ENCODE measurements at places on chromosomes 11 and 22.

DNA sequence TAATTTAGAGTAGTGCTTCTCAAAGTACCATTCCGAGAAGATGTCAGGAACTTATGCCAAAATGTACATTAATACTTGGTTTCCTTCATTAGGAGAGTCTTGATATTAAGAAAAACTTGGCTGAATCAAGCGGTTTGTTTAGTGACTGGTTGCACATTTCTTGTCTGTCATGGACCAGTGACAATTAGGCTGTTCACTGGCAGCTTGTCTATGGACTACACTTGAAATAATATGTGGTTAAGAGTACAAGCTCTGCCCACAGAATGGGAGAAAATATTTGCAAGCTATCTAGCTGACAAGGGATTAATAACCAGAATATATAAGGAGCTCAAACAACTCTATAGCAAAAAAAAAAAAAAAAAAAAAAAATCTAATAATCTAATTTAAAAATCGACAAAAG lies 24.6 kb downstream of the COA4 start:
- no peak for DNase-seq

GRCh38 chr11:43579171-43579918 lies 101.2 kb upstream of the HSD17B12 start:
- DNase-seq, result no peak

DNA sequence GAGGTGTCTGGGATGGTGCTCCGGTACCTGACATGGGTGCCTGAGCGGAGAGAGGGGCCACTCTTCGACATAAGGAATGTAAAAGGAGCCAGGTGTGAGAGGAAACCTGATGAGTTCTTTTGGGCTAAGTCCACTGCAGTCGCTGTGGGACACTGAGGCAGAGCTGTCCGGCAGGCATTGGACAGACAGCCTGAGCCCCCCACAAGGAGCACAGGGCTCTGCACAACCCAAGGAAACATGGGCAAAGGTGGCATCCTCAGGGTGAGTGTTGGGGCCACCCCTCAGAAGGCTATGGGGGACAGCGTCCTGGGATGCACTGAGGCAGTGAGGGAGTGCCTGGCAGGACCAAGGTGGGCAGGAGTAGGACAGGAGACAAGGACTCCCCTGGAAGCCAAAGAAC lies 57.7 kb upstream of the EMID1 start:
- DNase-seq, result no peak

GRCh38 chr11:23151819-23152218 lies 291.5 kb upstream of the CCDC179 start:
- no peak for DNase-seq

GRCh38 chr11:555780-556661 lies 4.5 kb downstream of the LMNTD2 start:
- DNase-seq, result no peak

DNA sequence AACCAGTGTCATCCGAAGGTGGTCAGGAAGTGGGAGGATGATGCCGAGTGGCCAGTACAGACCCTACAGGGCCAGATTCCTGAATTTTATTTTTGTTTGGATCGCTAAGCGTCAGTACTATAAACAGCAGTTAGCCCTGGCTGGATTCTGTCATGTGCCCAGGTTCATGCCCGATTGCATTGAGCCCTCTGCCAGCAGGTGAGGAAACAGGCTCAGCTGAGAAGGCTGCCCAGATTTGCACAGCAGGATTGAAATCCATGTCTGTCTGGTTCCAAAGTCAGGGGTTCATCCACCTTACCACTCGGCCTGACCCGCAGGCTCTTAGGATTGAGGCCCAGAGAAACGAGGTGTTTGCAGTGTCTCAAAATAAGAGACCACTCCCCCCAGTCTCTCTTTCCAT lies 9.1 kb upstream of the TBC1D22A start:
- DNase-seq, result no peak

- no peak for DNase-seq
These were observed 131.8 kb upstream of the RAG2 start for GRCh38 chr11:36729825-36730224.

- DNase-seq, result no peak
These were observed 2.7 kb downstream of the CAPN5 start for GRCh38 chr11:77069336-77069968.

DNA sequence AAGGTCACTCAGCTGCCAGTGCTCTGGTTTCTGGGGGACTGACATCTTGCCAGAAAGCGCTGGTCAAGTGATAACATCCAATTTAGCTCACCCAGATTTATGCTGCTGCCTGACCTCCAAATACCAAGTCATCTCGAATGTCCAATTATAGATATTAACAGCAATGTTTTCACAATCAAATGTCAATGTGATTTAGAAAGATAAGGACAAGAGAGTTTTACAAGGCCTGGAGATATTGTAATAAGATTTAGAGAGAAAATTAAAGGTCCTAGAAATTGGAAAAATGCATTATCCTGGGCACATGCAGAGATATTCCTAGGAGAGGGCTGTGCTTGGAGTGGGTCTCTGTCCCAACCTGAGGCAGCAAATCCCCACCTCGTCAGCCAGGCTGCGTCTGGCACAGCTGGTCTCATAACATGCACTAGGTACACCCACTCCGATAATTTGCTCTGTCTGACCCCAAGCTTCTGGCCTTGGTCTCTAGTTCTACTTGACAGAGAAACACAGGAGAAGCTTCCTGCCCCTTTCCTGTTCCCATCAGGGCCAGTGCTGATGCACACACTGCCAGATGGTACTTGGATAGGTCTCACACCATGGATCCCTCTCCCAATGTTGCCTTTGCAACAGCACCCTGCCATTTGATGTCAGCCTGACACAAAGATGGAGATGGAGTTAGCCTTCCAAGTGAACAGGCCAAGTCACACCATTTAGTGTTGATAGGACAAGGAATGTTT lies 28.6 kb downstream of the USH1C start:
- DNase-seq, result no peak

DNA sequence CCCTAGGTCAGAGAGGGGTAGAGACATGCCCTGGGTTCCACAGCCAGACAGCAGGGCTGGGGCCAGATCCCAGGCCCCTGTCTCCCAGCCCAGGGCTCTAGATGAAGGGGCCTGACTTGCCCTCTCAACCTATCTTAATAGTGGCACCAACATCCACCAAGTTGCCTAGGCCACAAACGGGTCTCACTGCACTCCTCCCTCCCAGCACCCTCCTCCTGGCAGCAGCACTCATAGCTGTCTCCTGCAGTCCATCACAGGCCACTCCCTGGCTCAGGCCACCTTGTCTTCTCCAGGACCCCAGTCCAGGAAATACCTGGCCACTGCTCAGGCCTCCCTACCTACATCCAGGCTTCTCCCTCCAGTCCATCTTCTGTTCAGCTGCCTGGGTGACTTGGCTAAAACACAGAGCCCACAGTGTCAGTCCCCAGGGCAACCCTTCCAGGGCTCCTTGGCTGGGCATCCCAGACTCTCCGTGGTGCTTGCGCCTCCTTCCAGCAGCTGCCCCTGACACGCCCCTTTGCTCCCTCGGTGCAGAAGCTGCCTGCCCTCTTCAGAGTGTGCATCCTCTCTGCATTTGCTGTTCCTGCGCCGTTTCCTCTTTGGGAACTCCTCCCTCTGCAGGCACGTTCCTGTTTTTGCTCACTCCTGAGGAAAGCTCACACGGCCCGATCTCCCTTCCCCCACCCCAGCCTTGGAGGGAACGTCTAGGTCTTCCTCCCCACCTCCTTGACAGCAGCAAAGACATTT lies 40.5 kb downstream of the LRRC32 start:
- no peak for DNase-seq

GRCh38 chr22:47171441-47172221 lies 409.2 kb downstream of the TBC1D22A start:
- no peak for DNase-seq
